SW 1271 (cell line): ENCODE measurements at places on chromosomes 13 and 19.

DNA sequence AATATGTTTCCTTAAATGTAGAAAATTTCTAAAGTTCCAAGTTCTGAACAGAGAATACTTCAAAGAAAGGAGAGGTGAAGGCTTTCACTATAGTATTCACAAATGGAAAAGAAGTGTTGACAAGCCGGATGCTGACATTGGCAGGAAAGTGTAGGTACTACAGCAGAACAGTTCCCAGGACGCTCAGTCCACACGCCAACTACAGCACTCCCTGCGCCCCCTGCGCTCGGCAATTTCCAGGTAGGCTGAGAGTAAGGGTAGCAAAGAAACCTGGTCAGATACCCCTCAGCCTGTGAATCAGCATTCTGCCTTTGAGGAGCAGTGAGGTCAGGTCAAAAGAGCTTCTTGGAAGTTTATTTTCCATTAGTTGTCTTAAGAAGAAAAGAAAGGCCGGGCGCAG lies 115.3 kb downstream of the NALCN start:
- no peak for DNase-seq

- DNase-seq = no peak
Measured at GRCh38 chr19:45972081-45972946, 1.4 kb downstream of the NOVA2 start.

DNA sequence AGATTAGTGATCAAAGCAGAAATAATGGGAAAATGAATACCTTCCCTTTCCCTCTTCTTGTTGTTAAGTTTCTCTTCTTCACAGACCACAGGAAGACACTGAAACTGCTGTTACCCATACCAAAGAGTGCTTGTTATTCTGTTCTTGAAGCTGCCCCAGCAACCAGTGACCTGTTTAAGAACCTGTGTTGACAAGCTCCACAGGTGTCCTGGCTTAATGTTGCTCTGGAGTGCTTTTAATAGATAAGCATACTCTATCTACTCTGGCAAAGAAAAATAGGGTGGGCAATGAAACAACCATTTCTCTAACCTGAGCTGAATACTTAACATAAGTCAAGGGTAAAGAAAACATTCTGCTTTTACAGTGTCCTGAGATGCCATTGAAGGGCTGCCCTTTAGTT lies 506.7 kb upstream of the GPC6 start:
- no peak for DNase-seq

DNA sequence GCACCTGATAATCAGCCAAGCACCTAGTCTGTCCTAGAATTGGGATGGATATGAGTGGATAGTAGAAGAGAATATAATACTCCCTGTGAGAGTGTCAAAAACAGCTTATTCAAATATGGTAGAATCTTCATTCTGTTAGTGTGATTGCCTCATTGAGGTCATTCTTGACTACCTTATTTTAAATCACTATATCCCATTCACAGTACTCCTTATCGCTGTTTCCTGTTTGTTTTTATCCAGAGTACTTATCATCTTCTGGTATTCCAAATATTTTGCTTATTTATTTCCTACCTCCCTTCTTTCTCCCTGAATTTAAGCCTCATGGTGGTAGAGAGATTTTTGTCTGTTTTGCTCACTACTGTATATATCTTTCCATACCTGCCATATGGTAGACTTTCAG lies 9.9 kb downstream of the NDFIP2 start:
- no peak for DNase-seq

- no peak for DNase-seq
Measured at GRCh38 chr19:810883-811489, 10.8 kb downstream of the PLPPR3 start.

DNA sequence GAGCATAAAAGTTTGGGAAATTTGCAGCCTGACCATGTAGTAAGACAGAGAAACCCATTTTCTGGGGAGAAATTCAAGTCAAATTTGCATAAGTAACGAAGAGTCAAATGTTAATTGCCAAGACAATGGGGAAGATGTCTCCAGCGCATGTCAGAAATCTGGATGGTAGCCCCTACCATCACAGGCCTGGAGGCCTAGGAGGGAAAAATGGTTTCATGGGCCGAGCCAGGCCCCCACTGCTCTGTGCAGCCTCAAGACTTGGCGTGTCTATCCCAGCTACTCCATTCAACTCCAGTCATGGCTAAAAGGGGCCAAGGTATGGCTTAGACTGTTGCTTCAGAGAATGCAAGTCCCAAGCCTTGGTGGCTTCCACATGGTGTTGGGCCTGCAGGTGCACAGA lies 269.8 kb downstream of the RFC3 start:
- DNase-seq = no peak

GRCh38 chr19:14782626-14783409 lies 4.5 kb upstream of the ADGRE2 start:
- DNase-seq = no peak

DNA sequence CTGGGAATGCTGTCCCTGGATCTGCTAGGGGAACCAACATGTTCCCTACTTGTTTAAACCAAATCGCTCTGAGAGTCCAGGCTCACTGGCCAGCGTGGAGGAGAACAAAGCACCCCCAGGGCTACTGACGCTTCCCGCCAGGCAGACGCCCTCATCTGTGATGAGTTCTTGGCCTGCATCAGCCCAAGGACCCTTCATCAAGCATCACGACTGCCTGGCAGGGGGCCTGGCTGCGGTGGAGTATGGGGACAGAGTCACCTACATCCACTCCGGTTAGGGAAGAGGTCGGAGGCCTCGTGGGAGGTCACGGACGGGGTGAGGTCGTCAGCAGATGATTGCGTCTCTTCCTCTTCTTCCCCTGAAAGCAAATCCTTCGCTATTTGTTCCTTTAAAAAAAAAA lies 17.7 kb downstream of the MIER2 start:
- DNase-seq = no peak

GRCh38 chr19:29704562-29705558 lies 10.2 kb downstream of the C19orf12 start:
- no peak for DNase-seq

GRCh38 chr19:33270769-33271168 lies 31.6 kb downstream of the CEBPA start:
- no peak for DNase-seq

GRCh38 chr19:38209671-38210457 lies 14.2 kb downstream of the DPF1 start:
- DNase-seq = no peak

- peak; percentile 61 for DNase-seq
Measured at GRCh38 chr19:7460562-7460966, 28.3 kb downstream of the PEX11G start.

- DNase-seq = no peak
Measured at GRCh38 chr19:21308773-21309172, 20.4 kb downstream of the ZNF708 start.

GRCh38 chr13:102999499-102999898 lies 66.7 kb downstream of the SLC10A2 start:
- DNase-seq = no peak

DNA sequence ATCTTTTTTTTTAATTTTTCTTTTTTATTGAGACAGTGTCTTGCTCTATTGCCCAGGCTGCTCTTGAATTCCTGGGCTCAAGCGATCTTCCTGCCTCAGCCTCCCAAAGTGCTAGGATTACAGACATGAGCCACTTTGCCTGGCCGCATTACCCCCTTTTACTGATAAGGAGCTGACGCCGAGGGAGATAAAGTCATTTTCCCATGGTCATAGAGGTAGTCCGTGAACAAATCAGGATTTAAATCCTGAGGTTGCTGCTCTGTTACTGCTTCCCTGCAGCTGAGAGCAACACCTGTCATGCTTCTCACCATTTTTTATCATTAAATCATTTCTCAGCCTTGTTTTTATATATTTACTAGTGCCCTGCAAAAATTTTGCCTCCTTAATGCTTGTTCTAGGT lies 7.4 kb downstream of the CYSLTR2 start:
- no peak for DNase-seq

DNA sequence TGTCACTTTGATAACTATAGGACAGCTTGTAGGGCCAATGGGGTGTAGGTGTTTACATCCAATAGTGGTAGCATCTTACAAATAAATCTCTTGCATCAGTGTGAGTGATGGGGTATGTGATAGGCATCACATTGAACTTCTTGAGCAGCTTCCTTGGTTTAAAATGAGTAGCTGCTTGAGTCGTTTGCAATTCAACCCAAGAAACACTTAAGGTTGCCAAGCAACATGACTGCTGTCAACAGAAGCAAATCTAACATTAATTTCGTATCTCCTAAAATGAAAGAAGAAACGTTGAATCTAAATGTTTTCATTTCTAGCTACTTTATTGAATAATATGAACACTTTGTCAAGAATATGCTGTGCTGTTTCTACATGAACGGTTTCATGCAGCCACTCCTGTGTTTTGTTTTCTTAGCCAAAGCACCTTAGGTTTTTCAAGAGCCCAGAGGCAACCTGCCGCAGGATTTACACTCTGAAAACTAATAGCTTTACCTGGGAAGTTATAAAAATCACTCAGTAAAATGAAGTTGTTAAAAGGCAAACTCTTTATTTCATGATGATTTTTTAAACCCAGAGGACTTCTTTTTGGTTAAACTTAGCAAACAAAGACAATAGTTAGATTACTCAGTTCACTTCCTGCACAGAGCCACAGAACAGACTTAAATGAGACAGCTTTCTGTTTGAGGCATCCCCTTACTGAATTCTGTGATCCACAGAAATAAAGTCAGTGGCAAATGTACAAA lies 305.2 kb downstream of the MTUS2 start:
- no peak for DNase-seq

- DNase-seq = no peak
Measured at GRCh38 chr19:36579255-36579654, 6.2 kb upstream of the ZNF529 start.

DNA sequence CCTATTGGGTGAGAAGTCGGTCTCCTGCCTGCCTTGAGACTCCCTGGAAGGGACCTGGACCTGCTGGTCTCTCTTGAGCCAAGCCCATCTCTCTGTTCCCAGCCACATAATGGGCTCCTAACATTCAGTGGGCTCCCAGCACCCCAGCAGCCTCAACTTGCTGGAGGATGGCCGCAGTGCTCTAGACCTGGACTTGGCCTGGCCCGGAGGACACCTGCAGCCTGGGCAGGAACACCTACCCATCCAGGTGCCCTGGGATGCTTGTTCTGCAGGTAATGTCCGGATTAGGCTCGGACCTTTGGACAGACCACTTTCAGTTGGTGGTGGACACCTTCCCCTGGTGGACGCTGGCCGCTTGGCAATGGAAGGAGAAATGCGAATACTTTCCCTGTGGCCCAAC lies 214.6 kb downstream of the URI1 start:
- no peak for DNase-seq

DNA sequence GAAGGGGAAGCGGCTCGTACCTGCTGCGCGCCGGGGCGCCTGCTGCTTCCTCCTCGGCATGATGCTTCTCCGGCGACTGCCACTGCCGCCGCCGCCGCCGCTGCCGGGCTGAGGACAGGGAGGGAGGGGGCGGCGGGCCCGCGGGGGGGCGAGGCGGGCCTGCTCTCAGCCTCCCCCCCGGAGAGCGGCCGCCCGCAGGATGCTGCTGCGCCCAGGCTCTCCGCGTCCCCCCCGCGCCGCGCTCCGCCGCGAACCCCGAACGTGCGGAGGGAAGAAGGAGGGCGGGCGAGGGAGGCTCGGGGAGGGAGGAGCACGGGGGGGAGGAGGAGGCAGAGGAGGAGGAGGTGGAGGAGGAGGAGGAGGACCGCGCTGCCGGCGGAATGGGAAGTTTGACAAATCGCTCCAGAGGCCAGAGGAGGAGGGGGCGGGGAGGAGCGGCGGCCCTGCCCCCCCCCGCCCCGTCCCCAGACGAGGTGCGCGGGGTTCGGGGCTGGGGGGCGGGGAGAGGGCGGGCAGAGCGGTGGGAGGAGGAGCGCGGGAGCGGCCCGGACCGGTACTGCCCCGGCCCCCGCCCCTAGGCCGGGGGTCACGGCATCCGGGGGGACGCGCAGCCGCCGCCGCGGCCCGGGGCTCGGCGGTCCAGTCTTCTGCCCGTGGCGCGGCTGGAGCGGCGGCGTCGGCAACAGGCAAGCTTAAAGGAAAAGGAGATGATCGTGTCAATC lies at the start of gene TSHZ3:
Gene TSHZ3, minus strand, starts transcription at position 277 of the 722 bp plus-strand sequence. Its CDS starts 217 bp downstream, at position 60.
- peak; percentile 70 for DNase-seq

DNA sequence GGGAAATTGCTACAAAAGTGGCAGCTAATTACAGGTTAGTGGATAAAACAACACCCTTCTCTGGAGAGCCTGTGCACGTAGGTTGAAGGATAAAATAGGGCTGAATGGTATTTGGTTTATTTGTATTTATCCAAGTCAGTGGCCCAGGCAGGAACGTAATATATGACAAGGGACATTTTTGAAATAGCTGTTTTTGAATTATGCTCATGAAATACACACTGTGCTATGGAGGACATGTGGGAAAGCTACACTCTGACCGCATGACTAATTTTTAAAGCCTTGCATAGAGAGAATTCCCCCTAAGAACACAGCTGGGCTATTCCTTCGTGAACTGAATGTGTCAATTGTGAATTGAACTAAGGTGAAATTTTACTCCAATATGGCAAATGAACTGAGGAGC lies 292.1 kb upstream of the MAB21L1 start:
- no peak for DNase-seq

- no peak for DNase-seq
Measured at GRCh38 chr13:95098916-95099315, 202.3 kb downstream of the ABCC4 start.

- DNase-seq = no peak
Measured at GRCh38 chr13:83796364-83796763, 85.9 kb downstream of the SLITRK1 start.

DNA sequence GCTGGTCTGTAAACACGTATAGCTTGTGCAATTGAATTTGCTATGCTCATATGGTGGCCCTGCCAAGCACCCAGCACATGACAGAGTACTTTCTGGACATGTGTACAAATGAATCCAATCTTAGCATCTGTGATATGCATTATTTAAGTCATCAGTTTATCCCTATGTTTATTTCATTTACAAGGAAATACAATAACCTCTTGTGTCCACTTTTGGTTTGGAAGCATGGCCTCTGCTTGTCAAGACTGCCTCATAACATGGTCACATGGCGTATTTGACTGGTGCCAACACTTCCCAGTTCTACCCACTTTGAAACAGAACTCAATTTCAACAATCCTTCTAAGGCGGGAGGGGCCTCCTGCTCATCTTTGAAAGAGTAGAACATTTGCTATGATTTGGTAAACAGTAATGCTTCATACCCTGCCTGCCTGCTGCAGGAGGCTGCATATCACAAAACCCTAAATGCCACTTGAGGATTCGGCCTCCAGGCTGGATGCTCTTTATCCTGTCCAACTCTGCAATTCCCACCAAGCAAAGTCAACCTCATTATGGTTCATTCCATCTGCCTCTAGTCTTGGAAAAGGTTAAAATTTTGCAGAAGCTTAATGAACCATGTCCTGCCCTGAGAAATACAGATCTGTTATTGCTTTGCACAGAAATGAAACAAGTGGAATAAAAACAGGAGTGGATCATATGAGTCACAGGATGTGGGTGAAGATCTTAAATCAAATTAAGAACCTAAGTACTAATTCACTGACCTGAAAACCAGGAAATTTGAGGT lies 151.3 kb downstream of the CYSLTR2 start:
- no peak for DNase-seq

GRCh38 chr13:94525781-94526180 lies 46.3 kb upstream of the DCT start:
- DNase-seq = no peak
